Thoracic aorta (tissue), 2 donors: ENCODE measurements at places on chromosomes 12 and 14. TPM values are rescaled to one million over a fixed set of nuclear protein-coding genes. Genes with fewer than 3 reads are reported as not detected.

DNA sequence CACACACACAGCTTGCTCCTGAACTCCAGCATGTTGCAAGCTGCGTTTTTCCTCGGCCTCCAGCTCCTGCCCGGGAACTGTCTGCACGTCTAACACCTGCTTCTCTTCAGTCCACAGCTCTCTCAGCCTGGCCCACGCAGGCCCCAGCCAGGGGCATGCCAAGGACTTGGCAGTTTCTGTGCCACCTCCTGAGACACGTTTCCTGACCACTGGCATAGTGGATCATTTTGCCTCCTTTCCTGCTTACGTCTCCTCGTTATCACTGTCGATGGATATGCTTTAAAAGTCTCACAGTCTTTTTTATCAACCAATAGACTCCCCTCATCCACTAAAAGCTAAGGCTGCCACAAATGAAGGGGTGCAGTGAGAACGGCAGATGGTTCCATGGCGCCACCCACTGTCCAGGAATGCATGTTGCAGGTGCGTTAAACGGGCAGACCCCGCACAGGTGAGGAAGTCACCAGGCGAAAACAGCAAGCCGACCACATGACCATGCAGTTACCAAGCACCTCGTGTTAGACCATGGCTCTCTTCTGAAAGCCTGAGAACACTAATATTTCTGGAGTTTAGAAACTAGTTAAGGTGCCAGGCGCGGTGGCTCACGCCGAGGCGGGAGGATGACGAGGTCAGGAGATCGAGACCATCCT lies 14.7 kb upstream of the TEAD4 start:
- DNase-seq, result no peak

DNA sequence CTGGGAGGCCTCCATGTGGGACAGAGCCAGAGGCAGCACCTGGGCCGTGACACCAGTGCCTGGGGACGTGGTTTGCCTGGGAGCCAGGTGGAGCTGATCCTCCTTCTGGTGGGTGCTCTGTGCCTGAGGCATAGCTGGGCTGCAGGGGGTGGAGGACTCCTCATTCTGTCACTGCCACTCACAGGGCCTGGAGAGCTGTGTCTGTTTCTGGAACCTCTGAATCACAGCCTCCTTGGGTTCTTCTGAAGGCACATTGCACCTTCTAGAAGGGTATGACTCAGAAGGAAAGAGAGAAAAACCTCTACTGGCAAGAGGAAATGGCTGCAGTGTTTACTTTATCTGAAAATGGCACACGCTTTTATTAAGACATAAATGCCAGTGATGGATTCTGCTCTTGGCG lies 659.8 kb downstream of the VRK1 start:
- no peak for DNase-seq

DNA sequence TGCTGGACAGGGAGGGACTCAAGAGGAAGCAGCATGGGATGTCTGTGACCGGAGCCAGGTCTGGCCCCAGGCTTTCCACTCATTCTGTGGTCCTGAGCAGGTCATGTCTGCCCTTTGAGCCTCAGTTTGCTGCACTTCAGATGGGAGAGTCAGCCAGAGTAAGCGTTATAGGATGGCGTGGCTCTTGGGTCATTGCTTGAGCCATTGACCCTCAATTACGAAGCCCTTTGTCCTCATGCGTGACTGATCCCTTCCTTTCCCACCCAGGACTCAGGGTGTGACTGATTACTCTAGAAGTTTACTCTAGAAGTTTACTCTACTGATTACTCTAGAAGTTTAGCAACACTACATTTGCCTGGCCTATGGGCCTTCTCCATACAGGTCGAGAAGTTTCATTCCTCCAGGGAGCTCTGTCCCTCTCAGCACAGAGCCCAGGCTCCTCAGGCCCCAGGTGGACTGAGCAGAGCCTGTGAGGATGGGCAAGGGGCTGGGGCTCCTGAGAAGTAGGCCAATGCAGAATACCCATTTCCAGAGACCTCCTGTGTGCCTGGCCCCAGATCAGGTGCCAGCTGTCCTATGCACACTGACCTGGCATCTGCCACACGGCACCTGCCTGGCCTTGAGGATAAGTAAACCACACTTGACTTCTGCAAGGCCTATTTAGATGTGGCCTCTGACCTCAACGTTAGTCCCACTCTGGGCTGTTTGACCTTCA lies 7.6 kb upstream of the IFI27 start:
- no peak for DNase-seq

Gene EP400
- total RNA-seq, result 47.3 TPM

- DNase-seq, result no peak
These were observed 61.7 kb upstream of the USP44 start for GRCh38 chr12:95613021-95613420.

Gene DNAH10
- total RNA-seq, result 0.14 TPM

DNA sequence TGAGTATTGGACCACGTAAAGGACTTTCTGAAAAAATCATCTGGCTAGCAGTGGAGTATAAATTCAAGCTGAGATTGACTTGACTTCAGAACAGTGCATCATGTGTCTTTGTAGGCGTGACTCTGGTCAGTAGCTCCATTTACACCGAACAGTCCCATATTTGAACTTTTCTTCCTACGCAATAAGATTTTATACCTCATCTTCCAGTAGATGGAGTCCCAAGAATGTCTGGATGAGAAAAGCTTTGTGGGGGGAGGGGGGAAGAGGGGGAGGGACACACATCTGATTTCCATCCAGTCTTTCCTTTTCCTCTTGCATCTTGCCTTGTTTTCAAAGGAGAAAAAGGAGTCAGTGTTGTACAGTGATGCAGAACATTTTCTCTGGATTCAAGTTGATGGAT lies 241.0 kb downstream of the EMP1 start:
- DNase-seq, result no peak

DNA sequence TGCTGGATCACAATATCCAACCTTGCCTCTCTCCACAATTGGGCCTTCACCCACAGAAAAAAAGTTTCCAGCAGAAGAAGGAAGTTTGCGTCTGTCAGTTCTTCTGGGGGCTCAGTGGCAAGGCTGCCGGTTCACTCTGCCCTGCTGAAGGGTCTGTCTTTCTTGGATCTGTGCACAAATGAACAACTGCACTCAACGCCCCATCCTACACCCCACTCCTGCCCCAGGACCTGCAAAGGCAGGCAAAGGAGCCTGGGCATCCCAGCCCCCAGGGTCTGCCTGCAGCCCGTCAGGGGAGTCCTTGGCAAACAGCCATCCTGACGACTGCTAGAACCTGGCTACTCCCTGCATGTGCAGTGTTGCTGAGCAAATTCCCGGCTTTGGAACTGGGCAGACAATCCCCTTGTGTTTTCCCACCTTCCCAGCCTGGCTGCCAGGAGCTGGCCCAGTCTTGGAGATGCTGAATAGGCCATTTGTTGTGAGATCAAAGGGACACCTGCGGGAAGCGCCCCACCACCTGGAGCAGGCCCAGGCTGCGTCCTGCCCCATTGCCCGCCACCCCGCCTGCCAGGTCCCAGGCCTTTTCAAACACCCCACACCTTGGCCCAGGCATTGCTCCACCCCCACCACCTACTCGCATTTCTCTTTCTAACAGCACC lies 311.9 kb downstream of the BCL11B start:
- no peak for DNase-seq

Gene KRT8
- 175 TPM for total RNA-seq

Gene GUCY2C
- total RNA-seq, result 0.14 TPM

Gene SLCO1A2
- not detected for total RNA-seq

GRCh38 chr14:93185349-93185720 lies 218 bp downstream of the LYSET start:
- no peak for DNase-seq

- no peak for DNase-seq
These were observed 170.9 kb upstream of the BMP4 start for GRCh38 chr14:54127526-54127925.

DNA sequence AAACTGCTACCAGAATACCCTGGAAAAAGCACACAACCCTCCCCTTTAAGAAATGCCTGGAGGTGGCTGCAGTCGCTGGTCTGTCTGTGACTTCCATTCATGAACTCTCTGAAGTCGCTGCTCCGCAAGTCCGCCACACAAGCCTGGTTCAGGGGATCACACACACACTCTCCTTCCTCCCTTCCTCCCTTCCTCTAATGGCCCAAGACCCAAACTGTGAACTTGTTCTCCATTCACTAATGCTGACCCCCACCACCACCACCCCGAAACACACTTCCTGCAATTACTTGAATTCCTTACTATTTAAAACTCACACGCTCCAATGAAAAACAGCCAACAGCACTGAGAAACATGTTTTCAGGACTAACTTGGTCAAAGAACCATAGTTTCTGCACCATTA lies 1.0 kb upstream of the LMO3 start:
- no peak for DNase-seq

- no peak for DNase-seq
These were observed 95.5 kb upstream of the FAR2 start for GRCh38 chr12:29053567-29053966.

Gene OASL
- 1.1 TPM for total RNA-seq

GRCh38 chr12:29054858-29055663 lies 94.0 kb upstream of the FAR2 start:
- no peak for DNase-seq

Gene NRL
- 0.92 TPM for total RNA-seq

Gene GPR84
- total RNA-seq, result 2.3 TPM

Gene TMTC2
- total RNA-seq, result 8.6 TPM

DNA sequence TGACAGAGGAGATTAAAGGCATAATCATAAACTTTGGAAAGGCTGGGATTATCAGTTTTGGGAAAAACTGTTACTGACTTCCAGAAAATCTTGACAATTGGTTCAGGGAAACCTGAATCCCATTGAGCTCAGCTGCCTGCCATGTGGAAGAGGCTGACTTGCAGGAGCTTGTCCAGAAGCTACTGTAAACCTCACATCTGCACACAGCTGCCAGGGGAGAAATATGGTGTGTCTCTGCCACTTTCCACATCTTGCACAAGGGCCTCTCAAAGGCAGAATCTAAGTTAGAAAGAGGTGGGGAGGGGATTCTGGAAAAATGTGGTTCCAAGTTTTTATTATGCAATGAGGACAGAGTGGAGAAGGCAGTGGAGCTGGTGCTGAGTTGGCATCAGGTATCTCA lies 8.7 kb upstream of the BHLHE41 start:
- DNase-seq, result no peak

DNA sequence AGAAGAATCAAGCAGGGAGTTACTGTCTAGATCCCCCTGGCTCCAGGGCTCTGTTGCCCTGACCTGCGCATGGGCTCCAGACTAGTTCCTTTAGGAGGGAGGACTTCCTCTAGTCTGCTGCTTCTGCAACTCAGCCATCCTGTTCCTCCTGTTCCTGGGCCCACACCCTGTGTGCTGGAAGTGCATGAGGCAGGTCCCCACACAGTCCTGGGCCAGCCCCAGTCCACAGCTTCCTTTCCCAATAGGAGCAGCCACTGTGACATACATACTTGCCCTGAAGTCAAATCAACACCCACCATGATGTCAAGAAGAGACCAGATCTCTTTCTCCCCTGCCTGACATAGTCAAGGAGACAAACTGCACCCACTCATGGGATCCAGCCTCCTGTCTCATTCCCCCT lies 1.3 kb downstream of the SDR9C7 start:
- DNase-seq, result no peak

- no peak for DNase-seq
These were observed 91.7 kb upstream of the PELI2 start for GRCh38 chr14:56026506-56026905.

Gene KRT5
- not detected for total RNA-seq

GRCh38 chr14:22998329-22999012 lies 11.5 kb downstream of the C14orf93 start:
- DNase-seq, result no peak

DNA sequence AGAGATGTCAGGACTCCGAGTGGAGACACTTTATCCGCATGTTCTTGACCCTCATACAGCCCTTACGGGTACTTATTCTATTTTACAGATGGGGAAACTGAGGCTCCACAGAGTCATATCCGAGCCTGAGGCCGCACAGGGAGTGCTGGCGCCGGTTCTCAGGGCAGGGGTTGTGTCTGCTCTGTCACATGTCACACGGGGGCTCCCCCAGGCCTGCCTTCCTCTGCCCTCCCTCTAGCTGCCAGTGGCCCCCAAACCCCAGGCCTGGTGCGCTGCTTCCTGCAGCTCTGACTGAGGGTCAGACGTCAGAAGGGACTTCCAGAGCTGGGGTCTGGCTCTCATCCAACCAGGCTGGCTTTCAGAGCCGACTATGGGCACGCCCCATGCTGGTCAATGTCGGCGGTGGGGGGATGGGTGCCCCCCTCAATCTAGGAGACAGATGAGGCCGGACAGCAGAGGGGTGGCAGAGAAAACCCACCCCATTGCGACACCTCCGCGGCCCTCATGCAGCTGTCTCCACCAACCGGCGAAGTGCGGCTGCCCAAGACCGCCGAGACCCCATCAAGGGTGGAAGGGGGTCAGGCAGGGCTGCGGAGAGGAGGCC lies 811 bp upstream of the INF2 start:
- no peak for DNase-seq

Gene HCAR1
- not detected for total RNA-seq

Gene ALG10B
- 5.5 TPM for total RNA-seq

DNA sequence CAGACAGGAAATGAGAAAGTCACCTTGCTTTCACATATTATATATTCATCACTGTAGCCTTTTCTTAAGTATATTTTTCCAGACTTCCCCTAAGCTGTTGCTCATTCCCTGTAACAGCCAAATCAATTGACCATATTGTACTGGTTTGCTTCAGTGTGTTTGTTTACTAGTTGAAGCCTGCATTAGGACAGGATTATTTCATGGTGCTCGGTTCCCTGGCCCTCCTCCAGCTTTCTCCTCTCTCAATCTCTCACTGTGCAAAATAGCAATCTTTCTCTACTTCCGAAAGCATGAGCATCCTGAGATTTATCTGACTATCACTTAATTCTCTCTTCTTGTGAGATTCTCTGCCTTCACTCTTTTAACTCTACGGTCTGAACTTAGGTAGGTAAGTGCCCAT lies 2.4 kb downstream of the SLC35F4 start:
- DNase-seq, result no peak

GRCh38 chr12:62472472-62472871 lies 5.8 kb downstream of the MON2 start:
- DNase-seq, result no peak

Gene AKAP6
- 78.9 TPM for total RNA-seq

Gene SERPINA6
- total RNA-seq, result not detected

- no peak for DNase-seq
These were observed 36.0 kb upstream of the SNX6 start for GRCh38 chr14:34665785-34666435.

DNA sequence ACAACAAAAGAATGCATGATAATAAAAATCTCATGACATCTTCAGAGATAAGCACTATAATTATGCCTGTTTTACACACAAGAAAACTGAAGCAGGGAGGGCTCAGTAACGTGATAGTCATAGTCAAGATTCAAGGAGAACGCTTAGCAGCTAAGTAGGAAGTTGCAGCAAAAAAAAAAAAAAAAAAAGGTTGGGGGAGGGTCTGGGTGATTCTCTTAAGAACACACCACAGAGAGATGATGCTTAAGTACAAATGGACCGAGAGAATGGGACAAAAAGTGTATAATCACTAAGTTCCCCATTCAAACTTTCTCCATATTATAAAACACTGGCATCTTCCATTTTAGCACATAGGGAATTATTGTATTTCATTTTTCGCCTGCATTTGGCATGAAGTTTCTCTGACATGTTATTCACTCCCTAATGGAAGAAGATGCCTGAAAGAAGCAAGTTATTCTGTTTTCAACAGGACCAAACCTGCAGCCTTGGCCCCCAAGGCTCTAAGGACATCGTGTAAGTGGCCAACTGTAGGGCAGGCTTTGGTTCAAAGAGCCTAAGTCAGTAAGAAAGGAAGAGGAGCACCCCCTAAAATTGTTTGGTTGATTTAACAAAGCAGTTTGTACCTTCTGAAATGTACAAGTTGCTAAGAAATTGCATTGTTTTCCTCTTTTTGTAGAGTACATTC lies 142.9 kb upstream of the TMPO start:
- DNase-seq, result no peak

GRCh38 chr12:71804505-71804904 lies 35.1 kb upstream of the TBC1D15 start:
- DNase-seq, result no peak
